ENCODE measurements at places on chromosomes 6 and 20. TPM values are rescaled to one million over a fixed set of nuclear protein-coding genes. Genes with fewer than 3 reads are reported as not detected.

DNA sequence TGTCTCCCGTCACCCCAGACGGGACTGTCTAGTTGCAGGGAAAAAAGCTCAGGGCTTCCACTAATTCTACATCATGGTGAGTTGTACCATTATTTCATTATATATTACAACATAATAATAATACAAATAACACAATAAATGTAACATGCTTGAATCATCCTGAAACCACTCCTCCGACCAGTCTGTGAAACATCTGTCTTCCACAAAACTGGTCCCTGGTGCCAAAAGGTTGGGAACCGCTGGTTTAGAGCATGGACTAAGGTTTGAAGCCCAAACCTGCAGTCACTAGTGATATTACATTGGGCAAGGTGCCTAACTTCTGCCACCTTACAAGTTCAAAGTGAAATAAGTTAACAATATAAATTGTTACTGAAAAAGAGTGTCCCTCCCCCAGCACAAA, 175.7 kb downstream of the PDE10A start:
- H3K27ac ChIP-seq: no peak overlapping the region
- no peak for DNase-seq
- H3K27me3 ChIP-seq: no peaks in the 10 kb centered on the region
- no peak overlapping the region for H3K4me3 ChIP-seq

The HLA-DPB1 gene
- total RNA-seq: 104 TPM

DNA sequence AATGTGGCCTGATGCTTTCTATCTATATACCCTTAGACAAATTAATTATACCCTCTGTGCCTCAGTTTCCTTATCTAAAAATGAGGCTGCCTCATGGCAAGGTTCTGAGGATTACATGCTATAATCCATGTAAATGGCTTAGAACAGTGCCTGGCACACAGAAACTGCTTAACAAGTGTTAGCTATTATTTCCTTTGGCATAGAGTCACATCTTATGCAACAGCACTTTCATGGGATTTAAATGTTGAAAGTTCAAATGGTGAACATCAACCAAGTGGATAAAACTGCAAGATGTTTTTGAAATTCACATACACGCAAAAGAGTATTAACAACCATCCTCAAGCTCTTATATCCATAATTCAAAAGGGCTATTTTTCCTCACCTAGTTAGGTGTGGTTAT, 202.8 kb upstream of the JAG1 start:
- no peaks in the 10 kb centered on the region for H3K36me3 ChIP-seq
- no peak overlapping the region for H3K27ac ChIP-seq
- no peak overlapping the region for H3K4me3 ChIP-seq
- DNase-seq: no peak
- no peaks in the 10 kb centered on the region for H3K4me1 ChIP-seq

DNA sequence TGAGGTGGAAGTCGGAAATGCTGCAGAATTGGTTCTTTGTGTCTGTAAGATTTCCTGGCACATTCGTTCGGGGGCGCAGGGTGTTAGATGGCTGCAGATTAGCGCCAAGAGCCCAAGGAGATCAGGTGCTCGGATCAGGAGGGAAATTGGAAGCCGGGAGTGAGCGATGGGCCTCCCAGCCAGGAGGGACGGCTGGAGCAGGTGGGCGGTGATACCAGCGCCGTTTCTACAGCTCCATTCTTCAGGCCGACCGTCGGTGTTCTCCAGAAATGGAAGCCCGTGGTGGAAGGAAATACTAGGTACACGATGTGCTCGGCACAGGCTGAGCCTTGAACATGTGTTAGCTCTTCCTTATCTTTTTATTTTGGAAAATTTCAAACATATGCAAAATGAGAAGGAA, 6.5 kb downstream of the SIRPA start:
- no peak overlapping the region for H3K4me3 ChIP-seq
- peaks cover 4% of the 10 kb centered on the region for H3K4me1 ChIP-seq
- no peak for DNase-seq

DNA sequence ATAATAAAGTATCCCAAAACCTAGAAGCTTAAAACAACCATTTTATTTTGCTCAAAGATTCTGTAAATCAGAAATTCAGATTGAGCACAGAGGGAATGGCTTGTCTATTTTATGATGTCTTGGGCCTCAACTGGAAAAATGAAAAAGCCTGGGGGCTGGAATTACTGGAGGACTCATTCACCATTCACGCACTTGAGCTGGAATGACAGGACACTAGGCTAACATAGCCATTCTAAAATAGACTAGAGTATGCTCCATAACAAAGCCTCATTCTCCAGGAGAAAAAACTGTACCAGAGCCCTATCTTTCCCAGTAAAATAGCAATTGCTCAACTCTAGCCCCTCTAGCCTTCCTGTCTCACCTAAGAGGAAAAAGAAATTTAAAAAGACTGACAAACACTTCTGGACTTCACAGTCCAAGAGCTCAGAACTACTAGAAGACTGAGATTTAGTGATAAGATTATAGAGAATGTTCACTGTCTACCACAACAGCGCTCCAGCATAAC, 145.4 kb upstream of the BTBD3 start:
- H3K27ac ChIP-seq: no peak overlapping the region
- no peaks in the 10 kb centered on the region for H3K4me1 ChIP-seq
- H3K4me3 ChIP-seq: no peak overlapping the region
- no peak for DNase-seq
- no peaks in the 10 kb centered on the region for H3K27me3 ChIP-seq

- H3K4me1 ChIP-seq: no peaks in the 10 kb centered on the region
- no peaks in the 10 kb centered on the region for H3K36me3 ChIP-seq
- no peak for DNase-seq
- H3K4me3 ChIP-seq: no peak overlapping the region
- H3K27me3 ChIP-seq: no peaks in the 10 kb centered on the region
- peak overlapping the region; percentile 47 for H3K27ac ChIP-seq
Observed at GRCh38 chr20:50655311-50655880, 35.9 kb downstream of the RIPOR3 start.

DNA sequence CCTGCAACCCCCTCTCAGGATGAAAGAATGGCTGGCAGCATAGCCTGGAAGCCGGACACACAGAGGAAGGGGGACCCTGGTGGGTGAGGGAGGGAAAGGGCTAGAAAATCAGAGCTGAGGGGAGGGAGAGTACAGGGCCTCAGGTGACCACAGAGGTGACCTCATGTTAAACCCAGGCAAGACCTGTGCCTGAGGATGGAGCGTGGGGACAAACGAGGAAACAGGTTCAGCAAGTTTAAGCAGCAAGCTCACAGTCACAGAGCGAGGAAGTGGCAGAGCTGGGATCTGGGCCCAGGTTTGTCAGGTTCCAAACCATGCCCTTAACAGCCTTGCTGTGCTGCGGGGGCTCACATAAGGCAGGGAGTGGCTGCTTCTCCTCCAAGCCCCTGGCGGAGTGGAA, 4.0 kb upstream of the BPI start:
- H3K36me3 ChIP-seq: no peaks in the 10 kb centered on the region
- H3K27me3 ChIP-seq: no peaks in the 10 kb centered on the region
- no peak overlapping the region for H3K4me3 ChIP-seq

DNA sequence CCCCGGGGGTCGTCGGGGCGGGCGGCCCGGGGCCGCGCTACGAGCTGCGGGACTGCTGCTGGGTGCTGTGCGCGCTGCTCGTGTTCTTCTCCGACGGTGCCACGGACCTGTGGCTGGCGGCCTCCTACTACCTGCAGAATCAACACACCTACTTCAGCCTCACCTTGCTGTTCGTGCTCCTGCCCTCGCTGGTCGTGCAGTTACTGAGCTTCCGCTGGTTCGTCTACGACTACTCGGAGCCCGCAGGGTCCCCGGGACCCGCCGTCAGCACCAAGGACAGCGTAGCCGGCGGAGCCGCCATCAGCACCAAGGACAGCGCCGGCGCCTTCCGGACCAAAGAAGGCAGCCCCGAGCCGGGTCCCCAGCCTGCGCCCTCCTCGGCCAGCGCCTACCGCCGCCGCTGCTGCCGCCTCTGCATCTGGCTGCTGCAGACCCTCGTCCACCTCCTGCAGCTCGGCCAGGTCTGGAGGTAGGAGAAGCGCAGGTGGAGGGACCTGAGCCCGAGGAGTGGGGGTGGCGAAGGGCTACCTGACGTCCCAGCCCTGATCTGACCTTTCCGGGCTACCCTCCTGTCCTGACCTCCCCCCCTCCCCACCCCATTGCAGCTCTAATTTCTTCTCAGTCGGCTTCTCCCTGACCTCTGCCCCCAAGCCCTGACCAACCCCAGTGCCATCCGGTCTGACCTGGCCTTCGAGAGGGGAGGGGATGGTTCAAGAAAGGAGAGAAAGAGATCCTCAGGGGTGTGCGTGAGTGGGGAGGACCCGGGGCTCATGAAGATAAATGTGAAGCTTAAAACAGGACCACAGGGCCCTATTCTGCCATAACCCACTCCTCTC, 558 bp downstream of the XKR7 start:
- H3K27ac ChIP-seq: no peak overlapping the region
- DNase-seq: peak; percentile 75
- no peak overlapping the region for H3K4me3 ChIP-seq
- H3K27me3 ChIP-seq: peaks cover 5% of the 10 kb centered on the region
- H3K4me1 ChIP-seq: no peaks in the 10 kb centered on the region
- no peaks in the 10 kb centered on the region for H3K36me3 ChIP-seq

The ADGB gene
- not detected for total RNA-seq

The MYLK2 gene
- total RNA-seq: not detected

- H3K27me3 ChIP-seq: no peaks in the 10 kb centered on the region
- H3K4me1 ChIP-seq: peaks cover 4% of the 10 kb centered on the region
- no peak overlapping the region for H3K4me3 ChIP-seq
- no peak for DNase-seq
- peak overlapping the region; percentile 8 for H3K27ac ChIP-seq
- no peaks in the 10 kb centered on the region for H3K36me3 ChIP-seq
Observed at GRCh38 chr6:158638324-158638854, 6.2 kb downstream of the DYNLT1 start.

GRCh38 chr20:36493801-36494114, 47.6 kb upstream of the MYL9 start:
- no peaks in the 10 kb centered on the region for H3K27me3 ChIP-seq
- no peaks in the 10 kb centered on the region for H3K36me3 ChIP-seq
- peaks cover 17% of the 10 kb centered on the region for H3K4me1 ChIP-seq
- H3K4me3 ChIP-seq: no peak overlapping the region
- no peak overlapping the region for H3K27ac ChIP-seq

The SDCBP2 gene
- total RNA-seq: 301 TPM

Measured in Peyer's patch (tissue), 4 donors.